ENCODE measurements at places on chromosomes 6 and 20.

DNA sequence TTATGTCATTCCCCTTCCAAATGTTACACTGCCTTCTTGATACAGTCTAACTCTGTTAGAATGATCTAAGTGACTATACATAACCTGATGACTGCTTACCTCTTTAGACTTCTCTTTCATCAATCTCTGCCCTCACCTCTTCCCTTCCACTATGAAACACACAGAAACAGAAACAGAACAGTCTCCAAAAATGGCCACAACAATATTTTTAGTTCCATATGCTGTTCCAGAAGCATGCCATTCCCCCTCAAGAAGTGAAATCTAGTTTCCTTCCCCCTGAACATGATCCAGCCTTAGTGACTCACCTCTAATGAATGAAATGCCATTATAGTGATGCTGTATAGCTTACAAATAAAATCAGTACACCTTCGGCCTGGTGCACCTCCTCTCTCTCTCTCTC, 229.3 kb upstream of the TENT5A start:
- DNase-seq = no peak

- no peak for DNase-seq
Measured at GRCh38 chr6:12096342-12096741, 84.2 kb downstream of the HIVEP1 start.

DNA sequence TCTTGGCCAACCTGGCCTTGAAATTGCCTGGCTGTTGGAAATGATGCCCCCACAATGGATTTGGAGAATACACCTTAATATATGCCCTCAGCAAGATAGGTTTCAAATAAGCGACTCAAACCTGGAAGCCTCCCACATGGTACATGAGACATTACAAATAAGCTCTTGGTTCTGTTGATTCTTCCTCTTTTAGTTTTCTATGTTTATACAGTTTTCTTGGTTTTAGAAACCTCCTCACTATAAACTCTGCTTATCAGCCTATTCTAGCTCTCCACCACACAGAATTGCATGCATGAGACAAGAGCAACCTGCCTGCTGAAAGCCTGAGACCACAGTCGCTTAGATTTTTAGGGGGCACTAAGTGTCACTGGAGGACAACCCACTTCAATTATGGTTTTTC, 108.8 kb upstream of the PREP start:
- no peak for DNase-seq

GRCh38 chr20:2390951-2391675, 10.4 kb downstream of the TGM6 start:
- no peak for DNase-seq

GRCh38 chr20:48999890-49000870, 45.9 kb upstream of the CSE1L start:
- DNase-seq = no peak

DNA sequence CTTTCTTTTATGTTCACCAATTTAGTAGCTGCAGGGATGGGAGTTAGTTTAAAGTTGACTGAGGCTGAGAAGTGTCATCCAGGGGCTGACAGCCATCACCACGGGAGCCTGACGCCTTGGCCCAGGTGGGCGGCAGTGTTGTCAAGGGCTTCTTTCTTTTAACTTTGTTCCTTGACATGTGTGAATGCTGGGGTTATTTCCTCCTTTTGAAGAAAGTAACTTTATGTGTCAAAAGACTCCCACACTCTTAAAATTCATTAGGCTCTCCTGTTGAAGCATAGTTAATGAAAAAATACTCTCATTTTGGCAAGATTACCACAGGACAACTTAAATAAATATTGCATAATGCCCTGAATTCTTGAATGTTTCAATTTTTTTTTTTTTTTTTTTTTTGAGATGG, 50.0 kb downstream of the SASH1 start:
- no peak for DNase-seq

- DNase-seq = no peak
Measured at GRCh38 chr6:112325444-112325843, 21.7 kb upstream of the RFPL4B start.

DNA sequence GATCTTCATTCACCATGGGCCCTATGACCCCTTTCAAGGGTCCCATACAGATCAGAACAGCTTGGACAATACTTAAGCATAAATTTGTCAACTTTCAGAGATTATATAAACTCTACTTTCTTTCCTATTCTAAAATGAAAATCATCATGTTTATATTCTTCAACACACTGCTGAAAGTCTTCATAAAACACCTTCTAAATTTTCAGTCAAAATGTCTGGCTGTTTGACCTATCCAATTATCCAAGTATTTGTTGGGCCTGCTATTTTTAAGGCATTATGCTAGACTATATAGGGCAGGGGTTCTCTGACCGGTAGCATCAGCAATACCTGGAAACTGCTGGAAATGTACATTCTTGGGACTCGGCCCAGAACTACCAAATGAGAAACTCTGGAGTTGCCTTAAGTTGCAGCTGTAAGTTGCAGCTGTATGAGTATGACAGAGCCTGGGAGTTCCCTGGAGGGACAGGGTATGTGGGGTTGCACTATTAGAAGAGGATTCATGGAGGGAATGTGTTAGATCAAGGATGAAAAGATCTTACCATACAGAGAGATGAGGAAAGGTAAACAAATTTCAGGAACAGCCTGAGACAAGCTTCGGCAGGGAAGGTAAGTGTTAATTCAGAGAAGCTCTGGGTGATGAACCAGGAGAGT, 293.0 kb downstream of the ADGB start:
- no peak for DNase-seq

- DNase-seq = no peak
Measured at GRCh38 chr20:26163890-26164289, 467.2 kb upstream of the ZNF337 start.
